DMS79 (cell line): ENCODE measurements at places on chromosomes 16 and 17.

DNA sequence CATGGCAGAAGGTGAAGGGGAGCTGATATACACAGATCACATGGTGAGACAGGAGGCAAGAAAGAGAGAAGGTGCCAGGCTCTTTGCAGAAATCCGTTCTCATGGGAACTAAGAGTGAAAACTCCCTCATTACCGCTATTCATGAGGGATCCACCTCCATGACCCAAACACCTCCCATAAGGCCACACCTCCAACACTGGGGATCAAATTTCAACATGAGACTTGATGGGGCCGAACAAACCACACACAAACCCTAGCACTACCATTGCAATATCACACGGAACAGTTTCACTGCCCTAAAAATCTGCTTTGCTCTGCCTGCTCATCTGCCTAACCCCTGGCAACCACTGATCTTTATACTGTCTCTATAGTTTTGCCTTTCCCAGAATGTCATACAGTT, 34.8 kb downstream of the C17orf67 start:
- DNase-seq, result no peak

GRCh38 chr16:51458356-51459140, 307.5 kb upstream of the SALL1 start:
- DNase-seq, result no peak

GRCh38 chr17:69499318-69499717, 84.8 kb downstream of the MAP2K6 start:
- no peak for DNase-seq

DNA sequence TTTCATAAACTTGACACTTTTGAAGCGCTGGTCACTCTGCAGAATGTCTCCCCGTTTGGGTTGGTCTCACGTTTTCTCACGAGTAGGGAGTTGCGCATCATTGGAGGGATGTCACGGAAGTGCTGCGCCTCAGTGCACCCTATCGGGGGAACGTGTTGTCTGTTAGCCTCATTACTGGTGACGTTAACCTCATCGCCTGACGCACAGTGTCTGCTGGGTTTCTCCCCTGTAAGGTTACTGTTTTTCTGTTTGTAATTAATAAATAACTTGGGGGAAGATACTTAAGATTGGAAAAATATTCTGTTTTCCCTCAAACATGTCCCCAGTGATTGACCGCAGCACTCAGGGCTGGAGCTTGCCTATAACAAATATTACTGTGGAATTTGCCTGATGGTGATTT, 26.7 kb downstream of the VAC14 start:
- no peak for DNase-seq

DNA sequence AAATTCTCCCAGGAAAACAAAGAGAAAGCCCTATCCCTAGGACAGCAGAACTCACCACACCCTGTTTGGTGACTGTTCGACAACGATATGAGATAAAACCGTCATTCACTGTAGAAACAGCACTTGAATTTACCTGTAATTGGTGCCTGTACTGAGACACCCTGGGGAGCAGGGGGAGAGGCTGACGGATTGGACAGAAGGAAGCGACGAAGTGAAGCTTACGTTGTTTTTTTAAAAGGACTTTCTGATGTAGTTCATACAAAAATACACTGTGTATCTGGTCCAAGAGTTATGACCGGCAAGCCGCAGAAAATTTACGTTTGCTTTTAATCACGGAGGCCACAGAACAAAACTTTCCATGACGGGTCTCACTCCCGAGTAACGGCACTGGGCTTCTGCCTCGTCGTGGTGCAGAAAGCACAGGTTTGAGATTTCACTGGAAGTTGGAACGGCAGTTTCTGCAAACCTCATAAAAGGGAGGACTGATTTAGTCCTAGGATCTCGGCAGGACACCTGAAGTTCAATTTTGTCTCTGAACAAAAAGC, 9.7 kb downstream of the NXN start:
- peak; percentile 18 for DNase-seq
